ENCODE measurements at places on chromosomes 3 and 15. TPM values are rescaled to one million over a fixed set of nuclear protein-coding genes. Genes with fewer than 3 reads are reported as not detected.

- peak; percentile 8 for DNase-seq
These were observed 34.6 kb downstream of the ZNF589 start for GRCh38 chr3:48275287-48276027.

DNA sequence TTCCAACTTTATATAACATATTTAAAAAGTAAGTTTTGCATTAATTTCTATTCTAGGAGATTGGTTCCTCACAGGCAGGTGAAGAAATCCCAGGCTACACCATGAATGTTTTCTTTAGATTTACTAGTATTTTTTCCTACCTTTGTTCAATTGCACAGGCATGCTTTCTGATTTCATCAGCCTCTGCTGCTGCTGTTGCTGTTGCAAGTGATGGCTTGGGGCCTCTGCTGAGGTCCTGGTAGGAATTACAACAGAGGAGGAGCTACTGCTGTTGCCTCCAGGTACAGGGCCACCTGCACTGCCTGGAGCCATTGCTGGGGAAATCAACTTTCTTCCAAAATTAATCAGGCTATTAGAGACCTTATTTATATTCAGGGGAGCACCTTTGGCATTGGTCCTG, 353.3 kb downstream of the PLCL2 start:
- no peak for DNase-seq

DNA sequence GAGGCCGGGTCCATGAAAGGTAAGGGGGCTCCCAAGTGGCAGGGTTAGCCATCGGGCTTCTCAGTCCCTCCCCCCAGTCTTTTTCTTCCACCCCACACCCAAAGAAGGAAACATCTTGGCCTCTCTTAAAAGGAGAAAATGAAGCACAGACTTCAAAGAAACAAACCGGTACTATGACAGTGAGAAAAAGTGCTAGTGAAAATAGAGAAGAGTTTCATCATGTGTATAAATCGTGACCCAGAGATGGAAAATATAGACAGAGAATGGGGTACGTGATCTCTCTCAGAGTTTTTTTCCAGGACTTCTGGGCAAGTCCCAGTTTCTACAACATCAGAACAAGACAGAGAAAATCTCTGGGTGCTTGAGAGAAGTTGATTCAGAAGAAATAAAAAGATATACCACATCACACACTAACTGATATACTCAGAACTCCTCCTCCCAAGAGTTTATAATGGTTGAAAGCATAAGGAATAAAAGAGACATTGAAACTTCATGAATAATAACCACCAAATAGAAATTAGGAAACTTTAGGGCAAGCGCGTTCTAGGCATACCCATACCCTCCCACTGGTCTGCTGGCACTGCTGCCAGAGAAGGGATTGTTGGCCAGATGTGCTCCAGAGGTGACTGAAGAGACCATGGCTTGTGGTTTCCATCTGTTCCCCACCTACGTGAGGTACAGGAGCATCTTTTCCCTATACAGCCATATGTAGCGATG, 318.9 kb upstream of the CHRM5 start:
- DNase-seq = no peak

DNA sequence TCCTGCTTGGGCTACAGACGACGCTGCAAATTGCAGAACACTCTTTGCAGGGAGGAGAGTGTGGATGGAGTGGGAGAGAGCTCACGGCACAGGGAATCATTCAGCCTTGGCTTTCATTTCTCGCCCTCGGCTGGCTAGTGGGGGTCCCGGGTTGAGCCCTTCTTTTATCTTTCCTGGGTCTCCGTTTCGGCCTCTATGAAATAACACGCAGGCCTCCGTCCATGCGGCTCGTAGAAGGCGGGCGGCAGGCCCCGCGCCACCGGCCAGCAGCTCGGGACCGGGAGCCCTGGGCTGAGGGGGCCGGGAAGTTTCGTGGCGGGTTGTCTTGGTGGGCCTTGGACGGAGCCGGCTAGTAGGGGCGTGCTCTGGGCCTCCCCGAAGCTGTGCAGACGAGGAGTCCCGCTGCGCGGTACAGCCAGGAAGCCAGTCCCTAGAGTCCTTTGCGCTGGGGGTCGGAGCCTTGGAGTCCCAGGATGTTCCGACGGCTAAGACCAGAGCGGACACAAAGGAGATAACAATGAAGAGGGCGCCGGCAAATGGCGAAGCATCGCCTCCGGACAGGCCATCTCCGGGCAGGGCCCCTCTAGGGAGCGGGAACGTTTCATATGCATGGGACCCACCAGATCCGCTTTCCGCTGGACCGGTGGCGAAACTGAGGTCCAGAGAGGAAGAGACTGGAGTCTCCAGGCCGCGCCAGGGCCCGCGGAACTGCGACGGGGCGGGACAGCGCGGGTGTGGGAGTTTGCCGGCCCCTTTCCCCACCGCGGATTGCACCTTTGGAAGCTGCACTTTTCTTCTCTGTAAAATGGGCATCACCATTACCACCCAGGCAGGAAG, 4.3 kb downstream of the RNU6-1 start:
- no peak for DNase-seq

- DNase-seq = no peak
These were observed 22.9 kb downstream of the COLQ start for GRCh38 chr3:15498431-15499214.

- peak; percentile 56 for DNase-seq
These were observed 775 bp upstream of the CCDC39 start for GRCh38 chr3:180680097-180680430.

DNA sequence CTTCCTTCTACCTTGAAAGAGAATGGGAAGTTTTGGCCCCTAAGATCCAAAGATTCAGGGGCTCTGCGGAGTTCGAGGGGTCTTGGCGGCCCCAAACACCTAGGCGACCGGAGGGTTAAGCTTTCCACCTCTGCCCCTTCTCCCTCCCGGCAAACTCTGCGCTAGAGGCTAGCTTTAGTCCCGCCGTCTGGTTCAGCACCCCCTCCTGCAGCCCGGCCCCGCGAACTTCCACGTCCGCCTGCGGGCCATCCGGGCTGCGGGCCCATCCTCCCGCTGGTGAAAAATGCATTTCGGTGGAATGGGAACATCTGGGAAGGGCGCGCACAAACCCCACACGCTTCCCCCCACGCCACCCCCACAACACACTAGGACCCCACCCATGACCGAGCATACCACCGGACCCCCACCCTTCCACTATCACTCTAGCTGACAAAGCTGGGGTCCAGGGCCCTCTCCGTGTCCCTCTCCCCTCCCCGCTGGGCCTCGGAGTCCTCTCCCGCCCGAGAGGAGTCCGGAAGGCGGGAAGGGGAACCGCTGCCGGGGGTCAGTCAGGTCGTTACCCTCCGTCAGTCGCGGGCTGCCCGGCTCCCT, 1.0 kb downstream of the SHOX2 start:
- peak; percentile 13 for DNase-seq

GRCh38 chr3:56404884-56405283, 63.4 kb downstream of the ERC2 start:
- DNase-seq = no peak

GRCh38 chr3:155991847-155992246, 121.4 kb downstream of the GMPS start:
- no peak for DNase-seq

- DNase-seq = no peak
These were observed 245.3 kb downstream of the PDZRN3 start for GRCh38 chr3:73379465-73379864.

DNA sequence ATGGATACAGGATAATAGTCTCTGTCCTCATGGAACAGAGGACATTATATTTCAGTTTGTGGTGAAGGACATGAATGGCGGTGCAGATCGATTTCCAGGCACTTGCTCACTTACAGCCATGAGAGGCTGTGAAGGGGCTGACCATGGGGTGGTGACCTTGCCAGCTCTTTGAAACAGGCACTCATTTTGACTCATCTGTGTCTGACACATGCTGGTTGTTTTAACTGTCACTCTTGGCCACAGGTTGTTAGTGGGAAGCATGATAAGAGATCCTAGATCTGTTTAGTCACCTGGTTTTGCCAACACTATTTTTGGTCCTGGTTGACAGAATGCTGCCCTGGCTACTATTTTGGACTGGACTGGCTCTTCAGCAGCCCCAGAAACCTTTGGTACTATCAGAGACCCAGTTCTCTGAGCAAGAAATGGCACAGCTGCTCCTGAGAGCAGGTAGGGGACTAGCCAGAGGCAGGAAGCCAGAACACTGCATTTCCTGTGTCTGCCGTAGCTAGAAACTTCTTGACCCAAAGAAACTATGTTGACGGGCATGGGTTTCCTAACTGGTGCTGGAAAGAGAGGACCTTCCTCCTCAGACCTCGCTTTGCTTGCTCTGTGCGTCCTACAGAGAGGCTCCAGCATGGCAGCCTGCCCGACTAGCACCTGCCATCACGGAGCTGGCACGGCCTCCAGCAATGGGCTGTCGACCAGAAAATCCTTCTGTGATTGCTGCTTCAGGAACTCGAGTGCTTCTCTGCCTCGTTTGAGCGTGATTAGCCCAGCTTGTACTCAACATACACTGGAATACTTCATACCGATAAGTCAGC, 6.3 kb downstream of the PXYLP1 start:
- DNase-seq = no peak

GRCh38 chr3:59127071-59127470, 77.2 kb upstream of the CFAP20DC start:
- peak; percentile 82 for DNase-seq

- DNase-seq = no peak
These were observed 30.4 kb downstream of the CHRNA7 start for GRCh38 chr15:32060706-32061105.

DNA sequence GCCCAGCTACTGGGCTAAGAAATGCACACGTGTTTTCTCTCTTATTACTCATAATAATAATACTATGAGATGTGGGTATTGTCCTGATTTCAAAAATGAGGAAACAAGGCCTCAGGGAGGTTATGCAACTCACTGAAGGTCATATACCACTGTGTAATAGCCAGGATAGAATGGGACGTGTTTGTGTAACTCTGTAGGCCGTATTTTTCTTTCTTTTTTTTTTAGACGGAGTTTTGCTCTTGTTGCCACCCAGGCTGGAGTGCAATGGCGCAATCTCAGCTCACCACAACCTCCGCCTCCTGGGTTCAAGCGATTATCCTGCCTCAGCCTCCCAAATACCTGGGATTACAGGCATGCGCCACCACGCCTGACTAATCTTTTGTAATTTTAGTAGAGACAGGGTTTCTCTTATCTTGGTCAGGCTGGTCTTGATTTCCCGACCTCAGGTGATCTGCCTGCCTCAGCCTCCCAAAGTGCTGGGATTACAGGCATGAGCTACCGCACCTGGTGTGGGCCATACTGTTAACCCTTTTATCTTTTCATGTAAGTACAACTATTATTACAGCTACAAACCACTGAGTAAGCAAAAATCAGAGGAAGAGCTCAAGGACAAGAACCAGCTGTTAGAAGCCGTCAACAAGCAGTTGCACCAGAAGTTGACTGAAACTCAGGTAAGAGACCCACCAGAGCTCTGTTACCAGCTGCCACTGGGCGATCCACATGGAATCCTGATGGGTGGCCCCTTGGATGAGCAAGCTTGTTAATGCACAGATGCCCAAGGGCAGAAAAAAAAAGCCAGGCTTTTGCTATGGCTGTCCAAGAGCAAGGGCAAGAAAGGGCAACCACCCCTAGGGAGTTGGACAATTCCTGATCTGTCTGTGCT, 6.7 kb downstream of the KNSTRN start:
- DNase-seq = peak; percentile 53

- DNase-seq = no peak
These were observed 30.8 kb downstream of the NRROS start for GRCh38 chr3:196670339-196670738.

- no peak for DNase-seq
These were observed 129.3 kb upstream of the UBE2E2 start for GRCh38 chr3:23073724-23074305.

DNA sequence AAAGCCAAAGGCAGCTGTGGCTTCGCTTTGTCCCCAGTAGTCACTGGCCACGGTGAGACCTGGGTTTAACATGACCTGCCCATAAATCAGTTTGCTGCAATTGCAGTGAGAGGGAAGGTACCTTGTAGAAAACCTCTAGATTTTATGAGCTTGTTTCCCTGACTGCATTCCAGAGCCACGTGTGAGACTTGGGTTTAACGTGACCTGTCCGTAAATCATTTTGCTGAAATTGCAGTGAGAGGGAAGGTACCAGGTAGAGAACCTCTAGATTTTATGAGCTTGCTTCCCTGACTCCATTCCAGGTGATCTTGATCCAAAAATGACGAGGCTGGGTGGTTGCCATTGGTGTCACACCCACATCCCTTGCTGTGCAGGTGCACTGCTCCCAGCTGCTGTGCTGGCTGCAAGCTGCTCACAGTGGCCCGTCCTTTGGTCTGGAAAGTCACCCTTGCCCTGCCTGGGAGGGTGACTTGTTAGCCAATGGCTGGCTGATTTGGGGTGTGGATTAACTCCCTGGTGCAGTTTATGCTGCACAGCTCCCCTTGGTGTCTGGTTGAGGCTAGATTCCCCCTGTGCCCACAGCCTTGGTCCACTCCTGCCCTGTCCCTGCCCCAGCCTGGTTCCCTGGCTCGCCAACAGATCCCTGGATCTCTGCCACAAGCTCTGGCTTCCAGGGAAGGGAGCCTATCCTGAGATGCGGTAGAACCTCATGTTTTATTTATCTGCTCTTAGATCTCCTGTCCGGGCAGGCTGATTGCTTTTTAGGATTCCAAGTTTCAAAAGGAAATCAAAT, 192.7 kb upstream of the CTDSPL start:
- peak; percentile 11 for DNase-seq

- no peak for DNase-seq
These were observed 76.1 kb upstream of the SPATA16 start for GRCh38 chr3:173217127-173217526.

The FBXO40 gene
- polyA plus RNA-seq = not detected

The CCR3 gene
- not detected for polyA plus RNA-seq

The CYP1A2 gene
- not detected for polyA plus RNA-seq

The STRIT1 gene
- polyA plus RNA-seq = not detected

The ZNF860 gene
- polyA plus RNA-seq = 4.4 TPM

The CA12 gene
- 220 TPM for polyA plus RNA-seq

The OSBPL10 gene
- 44.4 TPM for polyA plus RNA-seq

The LMAN1L gene
- polyA plus RNA-seq = not detected

The EHHADH gene
- polyA plus RNA-seq = 5.9 TPM

The SLCO3A1 gene
- polyA plus RNA-seq = 44.6 TPM

The CGNL1 gene
- polyA plus RNA-seq = 0.02 TPM

Measured in mammary epithelial cell (primary cell).